ENCODE measurements at places on chromosomes 6 and 20.

DNA sequence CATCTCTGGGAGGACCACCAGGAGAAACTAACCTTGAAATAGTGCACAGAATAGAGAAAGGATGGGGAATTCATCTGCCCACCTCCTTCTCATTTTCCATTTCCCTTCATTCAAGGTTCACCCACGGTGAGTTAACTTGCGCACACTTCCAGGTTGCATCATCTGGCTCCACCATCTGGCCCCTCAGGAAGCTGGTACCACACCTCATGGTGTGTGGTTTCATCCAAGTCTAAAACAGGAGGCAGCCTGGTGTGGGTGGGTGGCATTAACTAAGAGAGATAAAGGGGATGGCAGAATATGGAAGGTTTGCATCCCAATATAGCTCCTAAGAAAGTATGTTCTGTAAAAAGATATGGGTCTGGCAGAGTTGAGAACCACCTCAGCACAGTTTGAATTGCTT is 3.8 kb downstream of the ZNF334 start:
- no peak for DNase-seq

GRCh38 chr20:8213831-8214587 is 81.9 kb downstream of the PLCB1 start:
- no peak for DNase-seq

DNA sequence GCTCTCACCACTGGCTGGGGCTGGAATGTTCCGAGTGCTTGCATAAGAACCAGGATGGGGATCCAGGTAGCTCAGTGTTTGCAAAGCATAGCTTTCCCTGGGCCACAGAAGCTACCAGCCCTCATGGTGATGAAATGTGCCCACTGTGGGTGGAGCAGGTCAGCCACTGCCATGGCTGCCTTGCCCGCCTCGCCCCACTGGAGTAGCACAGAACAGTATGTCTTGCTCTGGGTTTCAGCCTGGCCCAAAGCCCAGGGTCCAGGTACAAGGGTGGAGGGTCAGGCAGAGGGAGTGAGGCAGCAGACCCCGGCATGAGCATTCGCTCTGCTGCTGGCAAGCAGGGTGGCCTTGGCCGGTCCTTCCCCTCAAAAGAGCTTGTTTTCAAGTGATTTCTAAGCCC is 34.7 kb downstream of the KCNK17 start:
- no peak for DNase-seq

DNA sequence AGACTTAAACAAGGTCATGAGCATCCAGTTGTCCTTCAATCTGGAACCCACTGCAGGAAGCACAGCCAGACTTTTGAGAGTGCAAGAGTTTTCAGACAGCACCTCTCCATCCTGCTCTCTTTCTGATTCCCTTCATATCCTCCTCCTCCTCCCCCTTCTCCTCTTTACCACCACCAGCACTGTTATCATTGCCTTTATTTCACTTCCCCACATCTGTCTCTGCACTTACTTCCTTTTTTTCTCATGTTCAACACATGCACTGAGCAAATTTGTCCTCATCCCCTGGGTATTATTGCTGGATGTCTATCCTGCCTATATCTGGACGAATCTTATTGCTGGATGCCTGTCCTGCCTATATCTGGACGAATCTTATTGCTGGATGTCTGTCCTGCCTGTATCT is 554.8 kb downstream of the DHX35 start:
- no peak for DNase-seq

DNA sequence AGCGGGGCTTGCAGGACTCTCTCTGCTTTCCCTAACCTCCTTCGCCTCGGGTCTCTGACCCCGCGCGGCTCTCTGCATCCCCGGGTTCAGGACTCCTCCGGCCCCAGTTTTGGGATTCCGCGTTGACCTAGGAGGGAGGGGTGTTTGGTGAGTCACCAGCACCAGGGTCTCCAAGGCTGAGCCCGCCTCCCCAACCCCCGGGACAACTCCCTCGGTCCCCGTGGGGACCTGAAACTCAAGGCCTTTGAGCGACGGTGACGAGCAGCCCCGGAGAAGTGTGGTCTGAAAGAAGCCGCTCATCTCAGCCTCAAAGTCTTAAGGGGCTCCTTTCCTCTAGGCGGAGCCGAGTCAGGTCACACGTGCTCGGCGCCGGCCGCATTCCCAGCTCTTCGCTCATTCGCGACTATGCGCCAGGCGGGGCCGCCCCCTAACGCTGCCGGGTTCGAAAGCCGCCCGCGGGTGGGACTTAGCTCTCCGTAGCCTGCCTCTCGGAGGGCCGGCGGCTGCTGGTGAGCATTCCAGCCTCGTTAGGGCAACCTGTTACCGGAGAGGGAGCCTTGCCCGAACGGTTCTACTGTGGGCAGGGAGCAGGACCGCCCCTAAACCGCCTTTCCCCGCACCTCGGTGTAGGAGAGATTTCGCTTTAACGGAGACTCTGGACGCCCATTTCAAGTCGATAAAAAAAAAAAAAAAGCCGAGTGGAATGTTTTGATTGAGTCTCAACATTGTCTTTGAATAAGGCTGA is 3.0 kb upstream of the PRDM13 start:
- DNase-seq, result no peak

GRCh38 chr6:167034056-167034455 is 34.9 kb downstream of the CEP43 start:
- DNase-seq, result no peak

GRCh38 chr20:64250027-64250426 is 5.5 kb upstream of the PCMTD2 start:
- no peak for DNase-seq

GRCh38 chr20:16714242-16714641 is 15.6 kb upstream of the SNRPB2 start:
- DNase-seq, result no peak

DNA sequence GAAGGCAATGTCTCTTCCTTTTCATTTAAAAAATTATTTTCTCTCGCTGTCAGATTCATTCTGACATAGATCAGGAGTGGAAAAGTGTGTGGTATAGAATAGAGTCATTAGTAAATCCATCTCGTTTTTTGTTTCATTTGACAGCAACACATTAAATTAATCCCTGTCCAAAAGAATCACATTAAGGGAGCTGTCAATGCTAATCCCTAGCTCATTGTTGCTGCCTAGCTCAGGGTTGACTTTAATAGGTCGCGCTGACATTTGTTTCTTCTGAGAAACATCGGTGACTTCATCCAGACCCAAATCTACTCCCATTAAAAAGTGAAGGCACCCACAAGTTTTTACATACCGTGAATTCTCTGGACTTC is 25.4 kb upstream of the MAP3K7 start:
- DNase-seq, result no peak

GRCh38 chr6:146859795-146860495 is 261.2 kb downstream of the ADGB start:
- no peak for DNase-seq

- no peak for DNase-seq
These were observed 128.6 kb upstream of the SLC22A23 start for GRCh38 chr6:3585320-3585935.

DNA sequence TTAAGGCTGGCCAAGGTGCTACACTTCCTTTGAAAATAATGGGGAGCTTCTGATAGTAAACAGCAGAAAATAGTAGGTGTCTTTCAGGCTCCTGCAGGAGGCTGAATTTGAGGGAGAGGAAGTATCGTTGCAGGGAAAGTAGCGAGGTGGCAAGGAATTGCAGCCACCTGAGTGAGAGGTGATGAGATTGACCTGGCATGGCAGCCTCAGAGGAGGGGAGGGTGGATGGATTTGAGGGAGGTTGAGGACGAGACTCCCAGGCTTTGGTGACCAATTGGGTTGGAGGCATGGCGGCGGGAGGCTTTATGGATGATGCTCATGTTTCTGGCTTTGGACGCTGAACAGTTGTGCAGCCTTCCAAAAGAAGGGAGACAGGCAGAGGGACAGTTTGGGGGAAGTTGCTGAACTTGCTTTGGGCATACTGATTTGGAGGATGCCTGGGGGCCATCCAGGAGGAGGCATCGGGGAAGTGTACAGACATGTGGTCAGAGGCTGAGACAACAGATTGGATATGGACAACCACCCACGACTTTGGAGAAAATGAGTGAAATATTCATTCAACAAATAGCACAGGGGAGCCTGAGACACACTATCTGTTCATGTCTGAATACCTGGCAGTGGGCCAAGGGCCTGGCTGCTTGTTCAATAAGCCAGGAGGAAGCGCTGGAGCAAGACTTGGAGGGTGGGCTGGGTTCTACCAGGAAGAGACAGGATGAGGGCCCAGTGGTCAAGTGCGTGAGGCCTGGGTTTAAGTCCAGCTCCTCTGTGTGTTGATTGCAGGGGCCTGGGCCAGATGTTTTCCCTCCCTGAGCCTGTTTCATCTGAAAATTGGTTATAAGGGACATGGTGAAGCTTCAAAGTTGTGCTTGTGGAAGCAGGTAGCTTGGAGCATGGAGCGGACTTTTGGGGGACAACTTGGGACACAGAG is 113.2 kb downstream of the CEBPB start:
- no peak for DNase-seq

DNA sequence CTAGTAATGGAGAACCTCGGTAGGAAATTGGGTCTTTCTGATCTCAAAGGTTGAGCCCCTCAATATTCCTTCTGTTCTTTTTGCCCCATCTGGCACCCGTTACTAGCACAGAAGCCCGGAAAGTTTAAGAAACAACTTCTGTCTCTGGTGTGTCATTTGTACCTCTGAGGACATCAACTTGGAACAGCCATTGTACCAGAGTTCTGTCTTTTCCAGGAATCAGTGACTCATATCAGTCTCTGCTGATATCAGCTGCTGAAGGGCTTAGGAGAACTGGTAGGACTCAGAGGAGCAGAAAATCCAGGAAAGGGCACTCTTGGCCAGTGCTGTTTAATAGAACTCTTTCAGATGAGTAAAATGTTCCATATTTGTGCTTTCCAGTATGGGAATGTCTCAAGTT is 78.3 kb upstream of the CHD6 start:
- DNase-seq, result no peak

DNA sequence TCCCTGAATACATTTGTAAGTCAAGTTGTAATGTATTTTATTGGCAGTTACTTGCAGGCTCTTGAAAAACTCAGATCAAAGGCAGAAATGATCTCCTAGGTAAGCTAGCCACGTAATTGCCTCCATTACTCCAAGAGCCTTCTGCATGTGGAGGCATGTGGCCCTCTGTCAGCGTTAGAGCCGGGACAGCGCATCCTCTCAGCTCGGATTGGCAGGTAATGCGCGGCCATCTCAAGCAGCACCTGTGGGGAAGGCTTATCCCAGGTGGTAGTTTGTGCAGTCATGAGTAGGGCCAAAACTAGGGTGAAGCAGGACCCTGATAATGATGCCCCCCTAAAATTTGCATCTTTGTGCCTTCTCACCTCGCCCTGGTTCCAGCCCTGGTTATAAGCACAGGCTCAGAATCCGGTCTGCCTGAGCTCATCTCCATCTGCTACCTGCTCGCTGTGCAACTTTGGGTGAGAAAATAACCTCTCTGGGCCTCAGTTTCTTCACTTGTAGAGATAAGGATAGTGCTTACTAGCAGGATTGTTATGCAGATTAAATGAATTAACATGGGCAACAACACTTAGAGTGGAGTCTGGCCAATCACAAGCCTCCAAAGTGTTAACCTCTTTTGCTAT is 157.5 kb upstream of the PMEPA1 start:
- no peak for DNase-seq

GRCh38 chr6:71367756-71368155 is 79.1 kb downstream of the OGFRL1 start:
- no peak for DNase-seq

GRCh38 chr6:3739311-3739897 is 12.1 kb downstream of the PXDC1 start:
- DNase-seq, result no peak

DNA sequence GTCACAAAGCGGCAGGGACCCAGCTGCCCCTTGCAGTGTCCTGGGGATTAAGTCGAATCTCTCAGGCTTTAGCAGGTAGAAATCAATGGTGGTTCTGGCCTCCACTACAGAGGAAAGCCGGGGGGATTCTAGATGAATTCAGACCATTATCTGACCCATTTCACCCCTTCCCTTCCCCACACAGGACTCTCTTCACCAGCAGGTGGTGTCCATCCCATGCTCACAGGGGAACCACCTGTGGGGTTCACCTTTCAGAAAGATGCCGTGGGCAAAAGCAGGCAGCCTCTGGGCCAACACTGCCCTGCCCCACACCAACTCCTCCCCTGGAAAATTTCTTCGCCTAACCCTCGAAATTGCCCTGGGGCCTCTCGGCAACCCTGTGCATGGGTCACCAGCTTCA is 123.8 kb upstream of the GGTLC1 start:
- DNase-seq, result no peak

DNA sequence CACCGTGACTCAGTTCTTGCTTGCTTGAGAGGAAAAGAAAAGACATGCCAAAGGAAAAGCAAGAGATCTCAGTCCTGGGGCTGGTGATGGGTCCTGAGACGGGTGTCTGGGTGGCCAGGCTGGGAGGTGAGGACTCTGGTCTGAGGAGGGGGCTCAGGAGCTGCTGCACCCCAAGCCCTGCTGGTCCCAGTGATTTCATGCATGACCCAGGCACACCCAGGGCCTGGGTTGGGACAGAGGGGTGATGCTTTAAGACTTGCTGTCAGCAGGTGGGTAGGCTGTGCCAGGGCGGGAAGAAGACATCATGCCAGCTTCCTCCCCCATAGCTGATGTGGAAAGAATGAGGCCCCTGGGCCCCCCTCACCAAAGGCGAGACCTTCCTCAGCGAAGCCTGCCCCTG is 65.1 kb upstream of the PMEPA1 start:
- DNase-seq, result no peak

GRCh38 chr6:139373154-139373927 is 1.1 kb downstream of the CITED2 start:
- peak; percentile 52 for DNase-seq

- DNase-seq, result no peak
These were observed 888.4 kb upstream of the GJE1 start for GRCh38 chr6:141244366-141244765.

DNA sequence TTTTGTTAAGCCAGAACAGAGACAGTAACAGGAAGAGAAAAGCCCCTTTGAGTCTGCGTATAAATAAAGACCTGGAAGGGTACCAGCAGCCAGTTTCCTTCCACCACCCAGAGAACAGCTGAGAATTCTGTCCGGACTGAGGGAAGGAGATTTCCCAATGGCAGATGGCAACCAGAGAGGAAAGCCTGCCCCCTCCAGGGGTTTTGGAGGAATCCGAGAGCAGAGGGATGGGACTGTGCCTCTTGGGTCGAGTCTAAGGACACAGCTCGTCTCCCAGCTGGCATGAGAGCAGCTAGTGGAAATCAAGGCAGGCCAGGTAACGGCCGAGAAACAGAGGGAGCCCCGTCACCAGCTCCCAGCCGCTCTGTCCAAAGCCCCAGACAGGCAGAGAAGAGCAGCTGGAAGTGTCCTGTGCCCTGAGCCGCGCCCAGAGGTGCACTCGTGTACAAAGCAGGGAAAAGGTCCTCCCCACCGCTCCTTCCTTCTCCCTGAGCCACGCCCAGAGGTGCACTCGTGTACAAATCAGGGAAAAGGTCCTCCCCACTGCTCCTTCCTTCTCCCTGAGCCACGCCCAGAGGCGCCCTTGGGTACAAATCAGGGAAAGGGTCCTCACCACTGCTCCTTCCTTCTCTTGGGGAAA is 134.0 kb upstream of the SNX9 start:
- DNase-seq, result no peak

GRCh38 chr6:131807644-131808459 is at the start of gene ENPP1:
ENPP1 (plus strand) TSS chr6:131808020; CDS start chr6:131808036, 16 bp downstream.
- peak; percentile 33 for DNase-seq

- no peak for DNase-seq
These were observed 37.8 kb downstream of the PPP1R16B start for GRCh38 chr20:38843346-38843745.

- no peak for DNase-seq
These were observed 9.0 kb upstream of the NCOA6 start for GRCh38 chr20:34834459-34834893.
